ENCODE measurements at places on chromosomes 5 and 9.

- peak; percentile 93 for DNase-seq
These were observed 43.9 kb upstream of the PRRC2B start for GRCh38 chr9:131349881-131350563.

GRCh38 chr9:89588271-89588879 is 16.4 kb upstream of the GADD45G start:
- no peak for DNase-seq

GRCh38 chr9:61665829-61666228 is 476.0 kb downstream of the SPATA31A7 start:
- no peak for DNase-seq

- no peak for DNase-seq
These were observed 41.6 kb upstream of the EQTN start for GRCh38 chr9:27338527-27338903.

Data from activated T-cell treated with anti-CD3 and anti-CD28 coated beads, Interleukin-2, amount 50 U/mL, for 48 hours (primary cell).